Activated CD8-positive, alpha-beta memory T cell treated with anti-CD3 and anti-CD28 coated beads, Interleukin-2, amount 50 U/mL, for 4 hours (primary cell): ENCODE measurements at places on chromosomes 11 and 22.
A peak's percentile ranks its signal among the peaks of the same experiment; 100 is the strongest.

DNA sequence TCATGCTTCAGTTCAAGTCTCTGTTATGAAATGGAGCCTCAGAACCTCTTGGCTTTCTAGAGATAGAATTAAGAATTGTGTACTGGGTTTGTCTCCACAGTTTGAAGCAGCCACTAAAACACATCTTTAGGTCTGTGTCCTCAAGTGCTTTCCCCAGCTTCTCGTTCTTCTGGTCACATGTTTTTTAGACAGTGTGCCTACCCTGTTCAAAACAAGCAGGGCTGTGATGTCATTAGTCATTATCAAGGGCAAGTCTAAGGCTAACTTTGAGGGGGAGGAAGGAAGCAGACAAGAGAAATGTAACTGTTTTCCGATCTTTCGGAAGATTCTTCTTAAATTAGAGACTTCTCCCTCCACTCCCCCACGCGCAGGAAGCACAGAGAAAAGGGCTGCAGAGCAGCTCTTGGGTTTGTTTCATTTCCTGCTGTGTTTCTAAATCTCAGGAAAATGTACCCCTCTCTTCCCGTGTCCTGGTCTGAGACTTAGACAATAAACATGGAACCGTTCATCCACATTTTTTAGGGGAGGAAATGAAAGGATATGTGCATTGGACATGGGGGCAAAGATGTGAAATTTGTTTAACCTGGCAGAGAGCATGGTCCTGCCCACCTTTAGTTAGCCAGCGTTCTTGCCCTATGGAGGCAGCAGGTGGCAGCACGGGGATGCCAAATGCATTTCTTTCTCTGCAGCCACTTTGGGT is 3.1 kb downstream of the AKIP1 start:
- DNase-seq = peak; percentile 57

DNA sequence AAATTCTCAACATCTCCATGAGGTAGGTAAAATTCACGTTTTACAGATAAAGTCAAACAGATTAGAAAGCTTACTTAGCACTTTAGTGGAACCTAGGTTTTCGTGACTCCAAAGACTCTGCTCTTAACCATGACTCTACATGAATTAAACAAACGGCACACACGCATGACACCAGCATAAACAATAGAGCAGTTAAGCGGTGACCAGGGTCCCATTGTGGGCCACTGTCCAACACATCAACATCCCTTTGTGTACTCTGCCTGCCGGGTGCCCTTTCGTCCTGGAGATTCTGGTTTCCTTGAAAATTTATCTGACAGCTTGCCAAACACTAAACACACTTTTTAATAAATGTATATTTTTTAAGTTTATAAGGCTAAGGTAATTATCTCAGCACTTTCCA is 941.7 kb downstream of the OPCML start:
- DNase-seq = no peak

DNA sequence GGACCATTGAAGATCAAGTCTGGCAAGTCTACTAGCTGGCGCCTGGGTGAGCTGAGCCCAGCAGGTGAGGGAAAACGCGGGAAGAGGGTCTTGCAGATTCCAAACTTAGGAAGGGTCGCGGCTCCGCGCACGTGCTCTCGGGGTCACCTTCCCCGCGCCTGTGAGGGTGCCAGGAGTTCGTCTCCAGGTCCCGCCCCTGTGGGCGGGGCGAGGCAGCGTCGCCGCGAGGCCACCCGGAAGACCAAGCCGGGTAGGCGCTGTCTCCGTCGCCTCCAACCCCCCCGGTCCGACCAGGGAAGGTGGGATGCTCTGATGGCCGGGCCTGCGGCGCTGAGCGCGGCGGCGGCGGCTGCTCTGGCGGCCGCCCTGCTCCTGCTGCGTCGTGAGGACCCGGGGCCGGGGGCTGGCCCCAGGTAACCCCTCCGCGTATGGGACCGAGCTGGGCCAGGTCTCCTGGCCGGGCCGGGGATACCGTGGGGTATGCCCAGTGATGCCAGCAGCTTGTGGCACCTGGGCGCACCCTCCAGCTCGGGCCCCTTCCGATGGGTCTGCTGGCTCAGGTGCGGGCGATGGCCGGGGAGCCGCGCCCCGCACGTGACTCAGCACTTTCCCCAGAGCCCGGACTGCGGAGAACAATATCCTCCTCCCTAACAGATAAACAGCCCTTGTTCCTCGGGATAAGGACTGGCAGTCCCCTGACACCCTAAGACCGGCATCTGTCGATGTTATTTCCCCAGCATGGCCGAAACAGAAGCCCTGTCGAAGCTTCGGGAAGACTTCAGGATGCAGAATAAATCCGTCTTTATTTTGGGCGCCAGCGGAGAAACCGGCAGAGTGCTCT is at the start of gene HTATIP2:
TSS of gene HTATIP2 (plus strand) at position 215 of the 841 bp plus-strand sequence. CDS start at position 739, 524 bp downstream.
- DNase-seq = peak; percentile 82

DNA sequence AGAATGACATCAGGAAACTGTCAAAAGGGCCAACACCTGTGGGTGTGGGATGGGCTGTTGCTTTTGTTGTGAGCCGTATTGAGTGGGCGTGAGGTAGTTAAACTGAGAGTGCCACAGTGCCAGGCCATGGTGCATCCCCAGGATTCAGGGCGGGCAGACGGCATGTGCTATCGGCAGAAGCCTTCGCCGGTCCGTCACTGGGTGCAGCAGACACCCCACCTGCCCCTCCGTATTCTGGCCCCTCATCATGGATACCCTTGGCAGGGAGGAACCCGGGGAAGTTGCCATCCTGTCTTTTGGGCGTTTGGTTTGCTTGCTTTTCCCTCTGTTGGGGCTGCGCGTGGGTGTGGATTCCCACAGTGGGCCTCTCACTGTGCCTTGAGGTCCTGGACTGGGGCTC is 27.5 kb downstream of the ST14 start:
- DNase-seq = no peak

DNA sequence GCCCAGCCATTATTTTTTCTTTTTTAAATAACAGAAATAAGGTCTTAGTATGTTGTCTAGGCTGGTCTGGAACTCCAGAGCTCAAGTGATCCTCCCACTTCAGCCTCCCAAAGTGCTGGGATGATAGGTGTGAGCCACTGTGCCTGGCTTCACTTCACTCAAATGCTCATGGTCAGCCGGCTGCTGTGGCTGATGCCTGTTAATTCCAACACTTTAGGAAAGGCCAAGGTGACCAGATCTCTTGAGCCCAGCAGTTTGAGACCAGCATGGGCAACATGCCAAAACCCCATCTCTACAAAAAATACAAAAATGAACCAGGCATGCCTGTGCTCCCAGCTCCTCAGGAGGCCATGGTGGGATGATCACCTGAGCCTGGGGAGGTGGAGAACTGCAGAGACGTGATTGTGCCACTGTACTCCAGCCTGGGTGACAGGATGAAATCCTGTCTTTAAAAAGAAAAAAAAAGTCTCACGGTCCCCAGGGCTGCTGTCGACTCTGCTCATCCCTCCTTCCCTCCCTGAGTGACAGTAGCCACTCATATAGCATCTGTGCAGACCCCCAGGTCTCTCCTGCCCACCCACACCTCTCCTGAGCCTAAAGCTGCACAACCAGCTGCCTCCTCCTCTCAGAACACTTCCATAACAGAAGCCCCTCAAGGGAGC is 3.6 kb downstream of the YDJC start:
- no peak for DNase-seq
